NCI-H345 (cell line): ENCODE measurements at places on chromosomes 11 and 22.
A peak's percentile ranks its signal among the peaks of the same experiment; 100 is the strongest.

- DNase-seq, result no peak
Observed at GRCh38 chr11:68666849-68667248, 17.5 kb upstream of the GAL start.

DNA sequence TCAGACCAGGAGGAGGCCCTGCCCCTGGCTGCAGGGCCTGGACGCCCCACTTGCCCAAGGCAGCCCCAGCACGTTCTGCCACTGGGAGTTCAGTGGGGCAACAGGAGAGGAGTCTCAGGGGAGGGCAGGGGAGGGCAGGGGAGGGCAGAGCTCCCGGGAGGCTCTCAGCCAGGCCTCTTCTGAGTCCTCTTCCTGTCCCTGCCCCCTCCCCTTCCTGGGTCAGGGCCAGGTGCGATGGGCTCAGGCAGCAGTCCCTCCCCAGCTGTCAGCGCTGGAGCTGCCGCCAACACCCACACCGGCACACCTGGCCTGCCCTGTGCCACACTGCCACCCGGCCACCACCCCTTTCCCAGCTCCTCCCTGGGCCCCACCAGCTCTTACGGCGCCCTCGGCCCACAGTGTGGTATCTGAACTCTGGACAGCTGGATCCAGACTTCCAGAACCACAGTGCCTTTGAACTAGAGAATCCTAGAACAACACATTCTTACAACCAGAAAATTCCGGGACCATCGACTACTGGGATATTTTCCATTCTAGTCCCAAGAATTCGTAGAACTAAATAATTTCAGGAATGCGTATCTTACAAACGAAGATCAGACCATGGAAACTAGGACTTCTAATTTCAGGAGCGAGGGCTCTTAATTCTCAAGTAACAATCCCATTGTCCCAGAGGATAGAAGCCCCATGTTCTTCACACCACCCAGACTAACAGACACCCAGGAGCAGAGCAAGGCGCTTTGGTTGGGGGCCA lies 21.8 kb downstream of the RPL3 start:
- peak; percentile 49 for DNase-seq

DNA sequence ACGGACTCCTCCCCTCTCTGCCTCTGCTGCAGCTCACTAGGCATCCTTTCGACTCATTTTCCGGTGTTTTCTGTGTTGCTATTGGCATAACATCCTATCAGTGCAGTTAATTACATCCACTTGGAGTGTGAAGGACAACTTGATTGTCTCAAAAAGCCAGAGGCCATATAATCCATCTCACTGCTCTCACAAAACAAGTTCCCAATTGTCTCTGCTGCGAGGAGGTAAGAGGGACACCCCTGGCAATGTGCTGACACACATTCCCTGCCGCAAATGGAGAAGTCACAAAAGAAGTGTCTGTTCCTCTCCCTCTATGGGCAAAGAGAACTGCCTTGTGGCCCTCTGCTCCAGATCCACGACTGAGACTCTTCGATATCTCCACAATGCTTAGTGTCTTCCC lies 618.4 kb downstream of the OPCML start:
- DNase-seq, result no peak

DNA sequence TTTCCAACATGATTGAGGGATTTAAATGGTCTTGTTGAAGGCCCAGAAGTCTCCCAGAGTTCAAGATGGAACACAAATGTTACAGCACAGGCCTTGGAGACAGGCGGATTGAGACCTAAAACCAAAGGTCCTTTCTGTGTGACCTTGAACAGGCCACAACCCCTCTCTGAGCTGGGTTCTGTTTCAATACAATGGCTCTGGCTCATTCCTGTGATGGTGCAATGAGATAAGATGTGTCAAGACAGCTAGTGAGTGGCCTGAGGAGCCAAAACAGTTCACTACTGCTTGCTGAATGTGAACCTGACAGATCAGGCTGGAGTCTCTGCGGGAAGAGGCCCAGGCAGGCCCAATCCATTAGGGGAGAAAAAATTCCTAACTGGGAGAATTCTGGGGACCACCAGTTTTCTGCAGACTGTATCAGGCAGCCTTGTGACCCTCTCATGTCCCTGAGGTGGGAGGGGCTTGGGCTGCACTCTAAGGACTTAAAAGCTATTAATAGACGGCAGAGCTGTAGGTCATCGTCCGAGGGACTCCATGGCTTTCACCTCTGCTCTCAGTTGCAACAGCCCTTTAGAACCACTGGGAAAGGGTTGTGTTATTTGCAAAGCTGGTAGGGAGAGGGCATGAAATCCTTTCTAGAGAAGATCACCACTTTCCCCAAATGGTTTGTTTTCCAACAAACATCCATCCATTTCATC lies 126.1 kb upstream of the TEAD1 start:
- DNase-seq, result no peak

GRCh38 chr22:49887702-49888101 lies 30.5 kb downstream of the ALG12 start:
- no peak for DNase-seq

GRCh38 chr22:20128619-20128901 lies 3.0 kb upstream of the ZDHHC8 start:
- DNase-seq, result no peak

DNA sequence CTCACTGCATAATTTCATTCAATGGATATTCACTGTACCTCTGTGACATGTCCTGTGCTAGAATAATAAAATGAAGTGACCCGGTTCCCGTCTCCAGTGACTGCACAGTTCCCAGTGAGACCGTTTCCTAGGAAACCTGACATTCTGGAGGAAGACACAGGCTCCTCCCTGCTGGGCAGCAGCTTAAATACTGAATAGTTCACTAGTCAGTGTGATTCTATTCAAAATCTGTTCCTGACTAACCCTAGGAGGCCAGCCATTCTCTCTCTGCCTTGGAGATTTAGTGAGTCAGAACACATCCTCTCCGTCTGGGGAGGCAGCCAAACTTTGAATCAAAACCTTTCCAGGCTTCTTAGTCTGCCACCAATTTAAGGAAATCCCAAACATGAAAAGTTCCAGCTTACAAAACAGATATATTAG lies 11.3 kb downstream of the TRIM66 start:
- peak; percentile 40 for DNase-seq
